ENCODE measurements at places on chromosomes 2 and 18. TPM values are rescaled to one million over a fixed set of nuclear protein-coding genes. Genes with fewer than 3 reads are reported as not detected.

Gene UGT1A5
- total RNA-seq: not detected

Gene ASB18
- 1.1 TPM for total RNA-seq

DNA sequence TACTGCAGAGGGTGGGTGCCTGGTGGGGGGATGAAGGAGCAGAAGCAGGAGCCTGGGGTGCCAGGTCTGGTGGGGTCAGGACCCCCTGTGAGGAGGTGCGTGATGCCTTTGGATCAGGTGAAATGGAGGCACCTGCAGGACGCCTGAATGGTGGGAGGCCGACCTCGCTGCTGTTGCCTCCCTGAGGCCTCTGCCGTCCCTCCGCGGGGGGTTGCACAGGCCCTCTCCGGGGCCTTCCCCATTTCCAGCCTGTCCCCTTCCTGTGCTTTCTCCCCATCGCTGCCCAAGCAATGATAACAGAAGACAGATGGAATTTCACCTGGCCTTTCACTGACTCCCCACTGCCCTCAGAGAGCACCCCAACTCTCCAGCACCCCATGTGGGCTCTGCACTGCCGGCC lies 259.3 kb downstream of the ALPK2 start:
- no peak overlapping the region for H3K27ac ChIP-seq
- H3K4me1 ChIP-seq: peaks cover 10% of the 10 kb centered on the region
- no peak for DNase-seq
- no peaks in the 10 kb centered on the region for H3K27me3 ChIP-seq

DNA sequence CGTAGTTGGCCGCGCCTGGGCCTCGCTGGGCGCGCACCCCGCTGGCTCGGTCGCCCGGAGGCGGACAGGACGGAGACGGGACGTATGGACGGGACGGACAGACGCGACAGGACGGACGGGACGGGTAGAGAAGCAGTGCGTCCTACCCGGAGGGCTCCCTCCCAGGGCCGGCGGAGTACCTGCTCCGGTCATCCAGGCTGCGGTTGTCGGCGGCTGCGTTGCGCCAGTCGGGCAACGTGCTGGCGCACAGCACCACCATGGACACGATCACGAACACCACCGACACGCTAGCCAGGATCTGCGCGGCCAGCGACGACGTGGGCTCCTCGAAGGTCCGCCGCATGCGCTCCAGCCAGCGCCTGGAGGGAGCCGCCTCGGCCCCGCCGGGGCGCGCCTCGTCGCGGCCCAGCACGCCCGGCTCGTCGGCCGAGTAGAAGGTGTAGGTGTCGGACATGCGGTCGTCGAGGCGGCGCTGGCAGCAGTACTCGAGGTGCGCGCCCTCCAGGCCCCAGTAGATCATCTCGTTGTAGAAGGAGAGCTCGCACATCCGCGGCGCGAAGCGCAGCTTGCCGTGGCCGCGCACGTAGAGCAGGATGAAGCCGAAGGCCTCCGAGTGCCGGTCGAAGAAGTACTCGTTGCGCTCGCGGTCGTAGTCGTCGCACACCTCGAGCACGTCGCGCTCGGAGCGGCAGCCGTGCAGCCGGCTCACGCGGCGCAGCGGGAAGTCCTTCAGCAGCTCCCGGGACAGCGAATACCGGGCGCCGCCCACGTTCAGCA lies 903 bp downstream of the KCNG3 start:
- no peaks in the 10 kb centered on the region for H3K27me3 ChIP-seq
- H3K4me3 ChIP-seq: peak overlapping the region; percentile 91
- H3K36me3 ChIP-seq: peaks cover 8% of the 10 kb centered on the region

DNA sequence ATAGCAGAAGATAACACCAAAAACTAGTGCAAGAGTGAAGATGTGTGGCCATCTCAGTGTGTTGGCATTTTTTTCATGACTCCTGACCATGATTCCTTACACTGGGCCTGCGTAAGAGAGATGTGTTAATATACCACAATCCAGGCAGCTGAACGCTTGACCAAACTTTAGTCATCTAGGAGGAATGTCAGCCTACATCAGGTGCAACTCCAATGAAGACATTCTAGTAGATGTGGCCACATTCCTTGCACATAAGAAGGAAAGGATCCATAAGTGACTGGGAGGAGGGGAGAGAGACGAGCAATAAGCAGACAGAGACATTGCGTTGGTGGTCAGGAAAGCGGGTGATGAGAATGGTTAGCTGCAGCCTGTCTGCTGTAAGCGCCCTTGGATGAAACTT lies 42.6 kb downstream of the CYRIA start:
- H3K27ac ChIP-seq: no peak overlapping the region
- H3K4me1 ChIP-seq: no peaks in the 10 kb centered on the region
- H3K4me3 ChIP-seq: no peak overlapping the region
- H3K27me3 ChIP-seq: no peaks in the 10 kb centered on the region
- H3K36me3 ChIP-seq: no peaks in the 10 kb centered on the region

GRCh38 chr2:127995725-127996124 lies 32.1 kb downstream of the SAP130 start:
- no peaks in the 10 kb centered on the region for H3K27me3 ChIP-seq
- peaks cover 81% of the 10 kb centered on the region for H3K36me3 ChIP-seq
- DNase-seq: no peak
- H3K4me3 ChIP-seq: no peak overlapping the region

Gene SGPP2
- total RNA-seq: not detected

DNA sequence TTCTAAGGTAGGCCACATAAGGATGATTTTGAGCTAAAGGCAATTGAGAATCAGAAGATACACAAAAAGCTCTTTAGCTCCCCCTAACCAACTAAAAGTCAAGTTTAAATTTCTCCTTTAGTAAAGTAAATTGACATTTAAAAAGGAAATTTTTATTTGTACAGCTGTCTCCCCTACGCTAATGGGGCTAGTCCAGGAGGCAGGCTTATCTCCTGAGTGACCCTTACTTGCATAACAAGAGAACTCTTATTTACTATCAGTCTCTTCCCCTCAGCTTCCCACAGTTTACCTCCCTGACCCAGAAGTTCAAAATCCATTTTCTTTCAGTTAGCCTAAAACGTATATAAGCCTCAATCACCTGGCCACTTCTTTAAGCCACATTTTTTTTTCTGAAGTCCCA lies 1002.8 kb upstream of the NRXN1 start:
- no peak for DNase-seq
- no peaks in the 10 kb centered on the region for H3K27me3 ChIP-seq
- no peak overlapping the region for H3K27ac ChIP-seq
- no peak overlapping the region for H3K4me3 ChIP-seq

Gene XDH
- not detected for total RNA-seq
